Cerebellar nuclear complex (tissue), 1 donor: ENCODE measurements at places on chromosomes 6 and 20.
A peak's percentile ranks its signal among the peaks of the same experiment; 100 is the strongest.

DNA sequence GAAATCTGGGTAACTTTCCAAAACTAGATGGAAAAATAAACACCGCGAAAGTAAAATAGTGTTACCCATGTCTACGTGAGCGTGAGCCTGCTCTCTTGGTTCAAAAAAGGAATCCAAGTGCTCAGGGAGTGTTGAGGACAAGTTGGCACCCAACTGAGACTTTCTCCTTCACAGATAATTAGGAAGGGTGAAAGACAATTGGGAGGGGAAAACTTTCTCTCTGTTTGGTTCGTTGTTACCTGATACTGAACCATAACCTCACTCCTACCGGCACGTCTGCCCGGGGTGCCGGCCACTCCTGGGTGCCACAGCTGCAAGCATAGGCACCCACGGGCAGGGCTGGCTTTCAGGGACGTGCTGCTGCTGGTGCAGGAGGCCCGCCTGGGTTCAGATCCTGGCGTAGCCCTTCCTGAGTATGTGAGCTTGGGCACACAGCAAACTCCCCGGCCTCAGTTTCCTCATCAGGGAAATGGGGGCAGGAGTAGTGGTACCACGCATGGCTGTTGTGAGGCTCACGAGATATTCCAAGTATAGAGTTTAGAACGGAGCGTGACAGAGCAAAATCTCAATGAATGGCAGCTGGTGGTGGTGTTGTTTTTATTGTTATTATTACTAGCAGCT lies 38.2 kb upstream of the PMEPA1 start:
- DNase-seq, result no peak

DNA sequence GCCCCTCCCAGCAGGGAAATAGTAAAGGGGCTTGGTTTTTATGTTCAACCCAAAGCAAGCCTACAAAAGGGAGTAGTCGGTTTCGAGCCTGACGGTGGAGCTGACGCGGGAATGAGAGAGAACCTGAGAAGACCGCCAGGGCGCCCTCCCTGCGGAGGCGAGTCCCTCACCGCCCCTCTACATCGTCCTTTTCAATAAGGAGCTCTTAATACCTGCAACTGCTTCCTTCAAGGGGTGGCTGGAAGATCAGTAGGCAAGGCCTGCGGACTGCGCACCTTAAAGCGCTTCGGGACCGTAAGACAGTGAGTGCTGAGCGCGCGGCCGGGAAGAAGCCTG lies 709 bp upstream of the ZNF76 start:
- no peak for DNase-seq

GRCh38 chr6:155717374-155717773 lies 261.7 kb upstream of the NOX3 start:
- DNase-seq, result no peak

- no peak for DNase-seq
Measured at GRCh38 chr6:46626228-46626909, 26.2 kb downstream of the CYP39A1 start.

DNA sequence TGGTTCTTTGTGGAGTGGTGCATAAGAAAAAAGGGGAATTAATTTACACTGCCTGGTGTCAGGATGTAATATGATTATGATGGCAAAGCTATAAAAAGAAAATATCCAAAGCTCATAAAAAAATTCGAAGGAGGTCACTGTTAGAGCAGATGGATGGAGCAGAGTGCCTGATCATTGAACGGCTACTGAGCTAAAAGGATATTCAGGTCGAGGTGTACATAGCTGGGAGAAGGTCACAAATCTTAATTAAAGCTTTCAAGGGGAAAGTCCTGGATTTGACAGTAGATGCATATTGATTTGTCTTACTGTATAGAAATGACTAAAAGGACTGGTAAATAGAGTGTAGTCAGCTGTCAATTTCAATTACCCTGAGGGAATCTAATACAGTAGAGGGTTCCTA lies 84.4 kb downstream of the PKIB start:
- no peak for DNase-seq

- no peak for DNase-seq
Measured at GRCh38 chr20:52270696-52271095, 79.1 kb upstream of the ZFP64 start.

- DNase-seq, result no peak
Measured at GRCh38 chr6:82584194-82584695, 220.6 kb downstream of the TPBG start.

DNA sequence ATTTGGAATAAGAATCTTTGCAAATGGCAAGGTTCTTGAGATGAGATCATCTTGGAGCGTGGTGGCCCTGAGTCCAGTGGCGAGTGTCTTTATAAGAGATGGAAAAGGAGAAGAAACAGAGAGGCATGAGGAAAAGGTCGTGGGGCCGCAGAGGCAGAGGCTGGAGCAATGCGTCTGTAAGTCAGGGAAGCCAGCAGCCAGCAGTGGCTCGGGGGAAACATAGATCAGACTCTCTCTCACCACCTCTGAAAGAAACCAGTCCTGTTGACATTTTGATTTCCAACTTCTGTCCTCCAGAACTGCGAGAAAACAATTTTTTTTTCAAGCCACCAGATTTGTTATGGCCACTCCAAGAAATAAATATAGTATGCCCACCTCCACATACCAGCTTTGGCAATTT lies 226.6 kb downstream of the TFAP2C start:
- no peak for DNase-seq

- DNase-seq, result no peak
Measured at GRCh38 chr6:71187141-71187540, 101.5 kb upstream of the OGFRL1 start.

DNA sequence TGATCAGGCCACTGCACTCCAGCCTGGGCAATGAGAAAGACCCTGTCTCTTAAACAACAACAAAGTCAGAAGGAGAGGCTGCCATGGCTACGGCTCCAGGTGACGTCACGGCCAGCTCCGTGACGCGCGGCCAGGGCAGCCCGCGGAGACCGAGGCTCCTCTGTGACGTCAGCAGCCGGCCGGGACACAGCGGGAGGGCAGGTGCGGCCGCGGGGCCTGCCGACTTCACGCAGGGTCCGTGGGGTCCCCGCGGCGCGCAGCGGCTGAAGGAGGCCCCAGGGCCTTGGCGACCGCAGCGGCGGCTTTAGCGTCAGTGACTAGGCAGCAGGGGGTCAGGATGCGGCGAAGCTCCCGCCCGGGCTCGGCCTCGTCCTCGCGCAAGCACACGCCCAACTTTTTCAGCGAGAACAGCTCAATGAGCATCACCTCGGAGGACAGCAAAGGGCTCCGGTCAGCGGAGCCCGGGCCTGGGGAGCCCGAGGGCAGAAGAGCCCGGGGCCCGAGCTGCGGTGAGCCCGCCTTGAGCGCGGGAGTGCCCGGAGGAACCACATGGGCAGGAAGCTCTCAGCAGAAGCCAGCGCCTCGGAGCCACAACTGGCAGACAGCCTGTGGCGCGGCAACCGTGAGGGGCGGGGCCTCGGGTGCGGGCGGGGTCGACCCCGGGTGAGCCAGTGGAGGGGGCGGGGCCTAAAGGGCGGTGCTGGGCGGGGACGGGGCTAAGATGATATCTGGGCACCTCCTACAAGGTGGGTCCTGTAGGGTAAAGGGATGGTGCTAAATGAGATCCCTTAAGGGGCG lies at the start of gene SPAG4:
TSS of gene SPAG4 (plus strand) at position 163 of the 798 bp plus-strand sequence. CDS start at position 338, 175 bp downstream.
- DNase-seq, result no peak

DNA sequence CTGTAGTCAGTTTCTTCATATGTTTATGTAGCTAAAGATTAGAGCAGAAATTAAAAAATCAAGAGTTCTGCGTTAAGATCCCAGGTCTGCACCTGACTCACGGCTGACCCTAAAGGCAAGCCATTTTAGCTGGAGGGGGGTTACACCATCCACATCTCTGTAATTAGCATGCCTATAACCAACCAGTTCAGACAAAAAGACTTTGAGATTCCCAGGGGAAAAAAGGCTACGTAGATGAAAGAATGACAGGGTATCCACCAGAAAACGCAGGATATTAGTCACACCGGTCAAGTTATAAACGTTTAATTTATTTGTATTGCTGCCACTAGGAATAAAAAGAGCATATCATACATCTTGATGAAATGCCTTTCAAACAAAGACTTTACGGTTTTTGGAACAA lies 299.1 kb downstream of the FOXC1 start:
- no peak for DNase-seq

- peak; percentile 23 for DNase-seq
Measured at GRCh38 chr20:31572701-31573554, 32.2 kb upstream of the ID1 start.

- no peak for DNase-seq
Measured at GRCh38 chr6:163193326-163193725, 221.2 kb upstream of the QKI start.

DNA sequence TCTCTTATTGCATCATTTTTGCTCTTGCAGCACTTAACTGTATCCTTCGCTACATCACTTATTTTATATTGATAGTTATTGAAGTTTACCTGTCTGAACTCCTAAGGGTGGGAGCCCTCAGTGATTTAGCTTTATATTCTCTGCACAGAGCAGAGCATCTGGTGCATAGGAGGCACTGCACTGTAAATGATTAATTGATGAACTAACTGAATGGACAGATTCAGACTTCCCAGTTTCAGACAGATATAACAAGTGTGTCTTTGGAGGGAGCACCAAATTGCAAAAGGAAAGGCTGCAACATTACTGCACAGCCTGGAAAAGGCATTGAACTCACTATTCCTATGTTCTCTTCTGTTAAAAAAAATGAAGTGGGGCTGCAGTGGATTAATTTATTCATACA lies 160.3 kb downstream of the EDN1 start:
- DNase-seq, result no peak

- no peak for DNase-seq
Measured at GRCh38 chr6:169183233-169183632, 70.4 kb downstream of the THBS2 start.

- DNase-seq, result no peak
Measured at GRCh38 chr20:1688886-1689538, 31.4 kb upstream of the SIRPG start.

DNA sequence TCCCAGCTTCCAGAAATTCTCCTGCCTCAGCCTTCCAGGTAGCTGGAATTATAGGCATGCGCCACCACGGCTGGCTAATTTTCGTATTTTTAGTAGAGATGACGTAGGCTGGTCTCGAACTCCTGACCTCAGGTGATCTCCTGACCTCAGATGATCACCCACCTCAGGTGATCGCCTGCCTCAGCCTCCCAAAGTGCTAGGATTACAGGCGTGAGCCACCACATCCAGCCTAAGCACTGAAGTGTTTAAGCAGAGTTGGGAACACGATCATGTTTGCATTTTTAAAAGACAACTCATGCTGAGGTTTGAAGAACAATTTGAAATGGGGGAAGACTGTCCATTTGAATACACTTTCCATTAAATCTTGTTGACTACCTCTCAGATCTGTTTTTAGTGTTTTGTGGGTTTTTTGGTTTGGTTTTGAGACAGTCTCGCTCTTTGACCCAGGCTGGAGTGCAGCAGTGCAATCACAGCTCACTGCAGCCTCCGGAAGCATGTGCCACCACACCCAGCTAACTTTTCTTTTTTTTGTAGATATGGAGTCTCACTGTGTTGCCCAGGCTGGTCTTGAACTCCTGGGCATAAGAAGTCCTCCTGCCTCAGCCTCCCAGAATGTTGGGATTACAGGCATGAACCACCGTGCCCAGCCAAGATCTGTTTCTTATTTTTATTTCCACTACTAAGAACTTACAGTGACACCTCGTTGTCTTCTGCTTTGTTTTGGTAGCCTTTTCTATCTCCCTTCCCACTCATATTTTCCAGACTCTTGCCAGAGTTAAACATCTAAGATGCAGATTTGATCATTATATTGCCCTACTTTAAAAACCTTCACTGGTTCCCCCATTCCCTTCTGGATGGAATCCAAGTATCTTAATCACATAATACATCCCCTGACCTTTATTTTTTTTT lies 5.5 kb downstream of the CASP8AP2 start:
- no peak for DNase-seq

DNA sequence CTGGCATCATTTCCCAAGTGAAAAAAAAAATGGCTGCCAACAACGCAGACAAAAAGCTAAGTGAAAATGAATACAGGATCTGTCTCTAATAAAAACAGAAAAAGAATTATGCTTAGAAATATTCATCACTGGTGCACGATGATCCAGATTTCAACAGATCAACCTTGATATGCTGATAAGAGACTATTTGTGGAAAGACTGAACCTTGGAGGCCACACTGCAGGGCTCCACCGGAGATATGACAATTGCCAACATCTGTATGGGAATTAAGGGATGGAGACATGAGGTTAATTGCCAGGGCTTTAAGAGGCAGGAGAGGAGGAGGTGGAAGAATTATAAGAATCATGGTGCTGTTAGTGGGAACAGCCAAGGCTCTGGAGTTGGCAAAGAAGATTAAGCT lies 48.3 kb downstream of the PFDN4 start:
- no peak for DNase-seq

DNA sequence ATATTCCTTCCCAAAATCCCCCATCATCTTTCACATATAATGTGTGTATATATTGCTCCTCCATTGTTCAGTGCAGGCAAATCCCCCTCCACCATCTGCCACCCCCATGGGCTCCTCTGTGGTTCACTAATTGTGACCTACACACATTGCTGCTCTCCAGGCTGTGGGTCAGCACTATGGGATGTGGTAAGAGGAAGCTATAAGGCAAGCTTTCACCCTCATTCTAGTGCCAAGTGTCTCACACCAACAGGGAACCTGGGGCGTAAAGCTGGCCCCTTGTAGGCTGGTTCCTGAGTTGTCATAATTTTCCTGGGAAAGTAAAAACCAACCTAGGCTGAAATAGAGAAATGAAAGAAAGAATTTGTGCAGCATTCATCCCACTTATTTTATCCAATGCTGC lies 16.8 kb downstream of the FKBP1A start:
- DNase-seq, result no peak

DNA sequence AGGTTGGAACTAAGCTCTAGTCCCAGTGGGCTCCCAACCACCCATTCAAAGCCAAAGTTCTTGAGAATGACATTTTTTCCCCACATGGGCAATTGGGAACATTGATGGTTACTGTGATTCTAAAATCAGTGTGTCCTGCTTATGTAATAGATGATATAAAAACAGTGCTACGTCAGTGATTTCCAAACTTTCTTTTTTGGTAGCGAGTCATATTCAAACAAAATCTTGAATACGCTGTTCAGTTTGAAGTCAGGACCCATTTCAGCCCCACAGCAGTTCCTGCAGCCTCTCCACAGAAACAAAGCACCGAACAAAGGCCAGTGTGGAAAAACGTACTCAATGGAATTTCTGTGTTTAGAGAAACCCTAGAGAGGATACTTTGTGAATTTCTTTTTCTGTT lies 170.0 kb upstream of the OLIG3 start:
- no peak for DNase-seq

DNA sequence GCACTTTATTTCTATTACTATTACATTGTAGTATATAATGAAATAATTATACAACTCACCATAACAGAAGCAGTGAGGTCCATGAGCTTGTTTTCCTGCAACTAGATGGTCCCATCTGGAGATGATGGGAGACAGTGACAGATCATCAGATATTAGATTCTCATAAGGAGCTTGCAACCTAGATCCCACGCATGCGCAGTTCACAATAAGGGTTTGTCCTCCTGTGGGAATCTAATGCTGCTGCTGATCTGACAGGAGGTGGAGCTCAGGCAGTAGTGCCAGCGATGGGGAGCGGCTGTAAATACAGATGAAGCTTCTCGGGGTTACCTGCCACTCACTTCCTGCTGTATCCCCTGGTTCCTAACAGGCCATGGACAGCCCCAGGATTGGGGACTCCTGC lies 139.5 kb upstream of the TCF21 start:
- no peak for DNase-seq
